ENCODE measurements at places on chromosomes 2 and 18. TPM values are rescaled to one million over a fixed set of nuclear protein-coding genes. Genes with fewer than 3 reads are reported as not detected.

DNA sequence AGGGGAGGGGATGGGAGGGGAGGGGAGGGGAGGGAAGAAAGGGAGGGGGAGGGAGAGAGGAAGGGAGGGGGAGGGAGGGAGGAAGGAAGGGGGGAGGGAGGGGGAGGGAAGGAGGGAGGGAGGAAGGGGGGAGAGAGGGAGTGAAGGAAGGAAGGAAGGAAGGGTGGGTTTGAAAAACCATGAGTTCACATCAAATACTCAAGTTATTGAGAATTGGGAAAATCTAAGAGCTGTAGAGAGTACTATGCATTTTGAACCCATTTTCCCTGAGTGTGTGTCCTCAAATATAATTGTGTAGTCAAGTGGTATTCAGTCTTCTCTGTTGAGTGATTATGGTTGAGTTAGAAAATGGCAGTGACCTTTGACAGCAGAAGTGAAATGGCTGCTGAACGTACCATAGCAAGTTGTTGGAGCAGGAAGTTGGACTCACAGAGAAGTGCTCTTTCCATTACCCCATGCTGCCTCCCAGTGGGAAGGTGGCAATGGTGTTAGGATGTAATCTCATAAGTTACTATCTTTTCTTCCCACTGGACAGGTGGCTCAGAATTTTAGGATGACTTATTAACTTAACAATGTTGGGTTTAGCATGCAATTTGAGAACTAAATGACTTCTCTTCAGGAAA, 214.6 kb downstream of the SETBP1 start:
- H3K27me3 ChIP-seq, result no peaks in the 10 kb centered on the region
- peak; percentile 69 for DNase-seq
- H3K4me1 ChIP-seq, result peaks cover 14% of the 10 kb centered on the region

GRCh38 chr18:76957384-76958355, 135.3 kb downstream of the ZNF236 start:
- H3K27ac ChIP-seq, result no peak overlapping the region
- no peaks in the 10 kb centered on the region for H3K4me1 ChIP-seq
- H3K27me3 ChIP-seq, result no peaks in the 10 kb centered on the region
- peaks cover 18% of the 10 kb centered on the region for H3K36me3 ChIP-seq
- DNase-seq, result no peak

Gene TUBA4B
- not detected for total RNA-seq

GRCh38 chr18:23101861-23102432, 33.3 kb upstream of the CABLES1 start:
- DNase-seq, result no peak
- no peaks in the 10 kb centered on the region for H3K4me1 ChIP-seq
- no peak overlapping the region for H3K4me3 ChIP-seq
- H3K27ac ChIP-seq, result no peak overlapping the region
- no peaks in the 10 kb centered on the region for H3K36me3 ChIP-seq

Gene DTNB
- 1.0 TPM for total RNA-seq

DNA sequence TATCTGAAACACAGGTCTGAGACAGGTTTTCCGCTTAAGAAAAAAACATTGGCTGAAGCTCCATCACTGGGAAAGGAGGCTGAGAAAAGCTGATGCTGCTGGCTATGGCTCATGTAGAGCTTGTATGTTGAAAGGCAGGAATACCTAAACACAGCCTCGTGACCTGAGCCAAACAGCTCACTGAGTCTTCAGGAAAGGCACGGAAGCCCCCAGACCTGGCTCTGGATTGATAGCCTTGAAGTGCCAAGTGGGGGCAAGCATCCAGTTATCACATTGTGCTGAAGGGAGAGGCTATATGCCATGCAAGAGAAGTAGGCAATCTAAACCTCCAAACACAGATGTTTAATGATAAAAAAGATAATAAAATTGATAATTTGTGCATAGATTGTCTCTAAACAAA, 21.9 kb downstream of the CYTIP start:
- no peak overlapping the region for H3K27ac ChIP-seq
- no peaks in the 10 kb centered on the region for H3K4me1 ChIP-seq
- no peak for DNase-seq
- H3K36me3 ChIP-seq, result no peaks in the 10 kb centered on the region
- no peak overlapping the region for H3K4me3 ChIP-seq
- H3K27me3 ChIP-seq, result no peaks in the 10 kb centered on the region

- no peaks in the 10 kb centered on the region for H3K4me1 ChIP-seq
- no peak overlapping the region for H3K4me3 ChIP-seq
- H3K27me3 ChIP-seq, result no peaks in the 10 kb centered on the region
- no peak for DNase-seq
- no peaks in the 10 kb centered on the region for H3K36me3 ChIP-seq
- H3K27ac ChIP-seq, result no peak overlapping the region
Observed at GRCh38 chr2:226408141-226408540, 391.5 kb downstream of the IRS1 start.

Gene DSC3
- total RNA-seq, result not detected

GRCh38 chr2:189113963-189114362, 65.6 kb downstream of the COL5A2 start:
- no peak overlapping the region for H3K4me3 ChIP-seq
- DNase-seq, result no peak
- no peaks in the 10 kb centered on the region for H3K4me1 ChIP-seq
- no peaks in the 10 kb centered on the region for H3K27me3 ChIP-seq

Gene DSG1
- not detected for total RNA-seq

- no peak overlapping the region for H3K4me3 ChIP-seq
- no peak overlapping the region for H3K27ac ChIP-seq
- DNase-seq, result no peak
- no peaks in the 10 kb centered on the region for H3K4me1 ChIP-seq
Observed at GRCh38 chr2:35508601-35509000, 847.0 kb upstream of the CRIM1 start.

Gene TEKT4
- total RNA-seq, result not detected

All from gastrocnemius medialis (tissue), 4 donors.